ENCODE measurements at places on chromosomes 2 and 18.
A peak's percentile ranks its signal among the peaks of the same experiment; 100 is the strongest.

- no peak for DNase-seq
These were observed 8.6 kb downstream of the RBFA start for GRCh38 chr18:80042785-80043184.

DNA sequence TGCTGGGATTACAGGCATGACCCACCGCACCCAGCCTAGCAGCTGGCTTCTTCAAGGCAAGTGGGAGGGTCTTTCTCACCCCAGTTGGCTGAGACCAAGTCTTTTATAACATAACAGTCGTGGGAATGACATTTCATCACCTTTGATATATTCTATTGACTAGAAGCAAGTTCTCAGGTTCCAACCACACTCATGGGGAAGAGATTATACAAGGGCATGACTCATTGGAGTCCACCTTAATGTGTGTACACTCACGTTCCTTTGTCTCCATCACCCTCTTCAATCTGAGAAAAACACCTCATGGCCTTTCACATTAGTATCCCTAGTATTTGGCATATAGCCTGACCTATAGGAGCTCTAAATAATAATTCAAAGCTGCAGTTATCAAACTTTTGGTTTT, 2.8 kb upstream of the BBS5 start:
- no peak for DNase-seq

- no peak for DNase-seq
These were observed 8.9 kb downstream of the ZFP36L2 start for GRCh38 chr2:43217228-43218154.

DNA sequence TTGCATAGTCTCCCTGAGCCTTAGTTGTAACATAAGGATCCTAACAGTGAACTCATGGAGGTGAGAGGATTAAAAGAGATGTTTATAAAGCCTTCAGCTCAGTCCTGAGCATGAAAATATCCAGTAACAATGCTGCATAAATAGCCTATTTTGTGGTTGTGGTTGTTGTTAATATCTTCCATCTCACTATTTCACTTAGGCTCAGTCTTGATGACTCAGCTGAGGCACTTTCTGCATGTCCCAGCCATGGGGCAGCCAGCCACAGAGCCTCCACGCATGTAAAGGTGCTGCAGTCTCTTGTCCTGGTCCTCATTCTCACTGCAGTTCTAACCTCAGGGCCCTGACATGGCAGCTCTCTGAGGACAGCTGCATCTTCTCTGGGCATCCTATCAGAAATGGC, 218.8 kb upstream of the PKDCC start:
- no peak for DNase-seq

GRCh38 chr2:197310987-197311420, 424 bp upstream of the ANKRD44 start:
- DNase-seq = no peak

GRCh38 chr2:86201671-86202335, 2.5 kb downstream of the MRPL35 start:
- DNase-seq = no peak

DNA sequence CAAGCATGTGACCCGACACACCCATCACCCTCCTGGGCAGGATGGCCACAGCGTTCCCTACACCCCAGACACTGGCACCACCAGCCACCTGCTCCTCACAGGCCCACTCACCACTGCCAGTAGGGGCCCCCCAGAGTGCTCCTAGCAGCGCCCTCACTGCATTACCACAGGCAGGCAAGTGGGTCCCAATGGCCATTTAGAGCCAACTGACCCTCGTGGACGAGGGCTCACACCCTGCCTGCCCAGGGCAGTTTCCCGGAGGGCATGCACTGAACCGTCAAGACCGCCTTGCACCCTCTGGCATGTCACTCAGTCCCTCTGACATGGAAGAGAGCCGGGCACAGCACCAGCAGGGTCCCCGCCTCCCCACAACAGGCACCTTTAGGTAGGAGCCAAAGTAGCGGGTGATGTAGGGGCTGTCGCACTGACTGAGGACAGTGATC, 7.3 kb downstream of the STK25 start:
- no peak for DNase-seq

GRCh38 chr2:24491542-24492420, 727 bp downstream of the NCOA1 start:
- peak; percentile 60 for DNase-seq

DNA sequence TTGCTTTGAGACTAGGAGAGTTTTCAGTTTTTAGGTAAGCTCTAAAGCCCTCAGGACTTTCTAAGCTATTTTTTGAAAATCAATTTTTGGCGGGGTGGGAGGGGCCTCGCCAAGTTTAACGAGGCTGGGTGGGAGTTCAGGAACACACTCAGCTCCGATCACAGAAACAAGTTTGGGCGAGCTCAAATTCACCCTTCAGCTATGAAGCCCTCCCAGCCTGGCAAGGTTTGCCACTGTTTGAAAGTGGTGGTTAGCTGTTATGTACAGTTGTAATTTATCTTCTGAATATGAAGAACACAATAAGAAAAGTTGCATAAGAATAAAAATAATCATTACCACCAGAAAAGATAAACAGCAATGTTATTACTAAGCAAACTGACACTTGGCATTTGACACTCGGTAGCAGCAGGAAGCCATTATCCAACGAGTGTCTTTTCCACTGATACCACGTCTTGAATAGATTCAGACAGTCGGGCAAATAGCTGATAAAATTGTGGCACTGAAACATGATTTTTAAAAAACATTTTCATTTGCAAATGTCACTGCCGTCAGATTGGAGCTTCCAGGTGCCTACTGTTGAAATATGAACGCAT, 59.8 kb downstream of the KCTD1 start:
- DNase-seq = no peak

- no peak for DNase-seq
These were observed 31.1 kb downstream of the ACSL3 start for GRCh38 chr2:222891890-222892289.

GRCh38 chr2:33903215-33903614, 304.1 kb upstream of the FAM98A start:
- no peak for DNase-seq

DNA sequence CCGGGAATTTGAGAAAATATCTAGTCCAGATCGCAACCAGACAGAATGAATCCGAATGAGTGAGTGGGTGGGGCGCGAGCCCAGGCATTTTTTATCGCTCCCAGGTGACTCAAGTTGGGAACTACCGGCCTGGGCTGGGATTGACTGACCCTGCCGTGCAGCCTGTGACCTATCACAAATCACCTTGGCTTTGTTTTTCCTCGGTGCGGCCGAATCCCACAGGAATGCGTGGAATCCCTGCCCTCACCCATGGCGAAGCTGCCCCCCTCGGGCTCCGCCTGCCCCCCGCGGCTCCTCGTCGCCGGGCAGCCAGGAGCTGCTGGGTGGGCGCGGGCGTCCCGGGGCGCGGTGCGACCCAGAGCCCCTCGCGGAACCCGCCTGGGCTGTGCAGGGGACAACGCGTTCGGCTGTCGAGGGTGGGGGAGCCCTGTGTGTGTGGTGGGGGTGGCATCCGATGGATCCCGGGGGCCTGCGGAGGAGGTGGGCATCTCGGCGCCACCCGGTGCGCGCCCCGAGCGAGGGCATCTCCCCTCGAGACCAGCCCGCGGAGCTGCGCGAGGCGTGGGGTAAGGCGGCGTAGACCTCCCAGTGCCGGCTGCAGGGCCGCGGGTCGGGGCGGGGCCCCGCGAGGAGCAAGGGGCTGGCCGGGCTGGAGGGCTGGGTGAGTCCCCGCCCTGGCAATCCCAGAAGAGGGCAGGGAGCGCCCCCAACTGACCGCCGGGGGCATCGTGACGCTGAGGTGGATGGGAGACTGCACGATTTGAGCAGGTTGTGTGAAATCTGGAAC, 16.5 kb downstream of the B3GNT7 start:
- DNase-seq = peak; percentile 15

DNA sequence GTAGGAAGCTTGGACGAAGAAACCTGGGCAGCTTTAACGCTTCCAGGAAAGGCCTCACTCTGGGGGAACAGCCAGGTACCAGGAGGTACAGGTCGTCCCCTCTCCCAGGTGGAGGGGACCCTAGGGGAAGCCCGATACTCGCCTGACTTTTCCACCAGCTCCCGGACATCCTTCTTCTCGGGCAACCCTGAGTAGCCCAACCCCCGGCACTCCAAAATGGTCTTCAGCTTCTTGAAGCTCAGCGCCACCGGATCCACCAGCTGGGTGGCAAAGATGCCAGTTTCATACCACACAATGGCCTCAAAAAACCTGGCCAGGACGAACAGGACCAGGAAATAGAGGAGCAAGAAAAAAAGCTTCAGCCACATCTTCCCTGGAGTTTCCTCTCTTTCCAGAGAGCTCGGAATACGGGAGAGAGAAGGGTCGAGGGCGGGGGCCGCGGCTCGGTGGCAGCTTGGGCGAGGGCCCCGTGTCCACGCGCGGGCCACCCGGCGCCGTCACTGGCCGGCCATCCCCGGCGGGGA, 1.1 kb downstream of the RNF103 start:
- peak; percentile 5 for DNase-seq

DNA sequence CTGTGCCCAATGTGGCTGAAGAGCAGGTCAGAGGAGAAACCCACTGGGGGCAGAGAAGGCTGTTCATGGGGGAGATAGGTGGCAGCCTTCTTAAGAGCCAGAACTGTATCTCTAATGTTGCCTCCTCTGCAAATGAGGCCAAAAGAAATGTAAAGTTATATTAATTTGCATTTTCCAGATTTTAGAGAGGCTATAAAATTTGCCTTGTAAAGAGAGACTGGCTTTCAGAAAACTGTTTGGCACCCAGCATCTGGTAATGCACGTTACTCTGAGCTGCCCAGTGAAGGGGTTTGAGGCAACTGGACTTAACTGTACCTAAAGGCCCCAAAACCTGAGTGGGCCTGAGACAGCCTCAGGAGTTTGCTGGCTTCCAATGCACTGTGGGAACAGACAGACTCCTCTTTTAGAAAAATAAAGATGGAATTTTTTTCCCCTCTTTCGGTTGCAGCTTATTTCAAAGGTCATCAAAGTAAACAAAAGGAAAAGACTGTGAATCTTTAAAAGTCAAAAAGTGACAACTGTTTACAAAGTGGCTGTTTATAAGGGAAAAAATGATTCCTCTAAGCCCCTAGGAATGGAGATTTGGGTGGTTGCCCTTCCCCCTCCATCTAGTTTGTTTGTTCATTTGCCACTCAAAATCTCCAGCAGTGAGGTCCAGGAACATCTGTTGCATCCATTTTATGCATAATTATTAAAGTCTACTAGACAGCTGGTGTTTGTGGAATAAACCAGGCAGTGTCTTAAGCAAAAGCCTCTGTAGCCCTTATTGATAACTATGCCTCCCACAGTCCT, 132.2 kb upstream of the ZFP36L2 start:
- DNase-seq = no peak

- DNase-seq = no peak
These were observed 39.2 kb upstream of the LOXHD1 start for GRCh38 chr18:46696268-46696667.

- DNase-seq = no peak
These were observed 947 bp upstream of the ANKRD44 start for GRCh38 chr2:197311421-197312033.

DNA sequence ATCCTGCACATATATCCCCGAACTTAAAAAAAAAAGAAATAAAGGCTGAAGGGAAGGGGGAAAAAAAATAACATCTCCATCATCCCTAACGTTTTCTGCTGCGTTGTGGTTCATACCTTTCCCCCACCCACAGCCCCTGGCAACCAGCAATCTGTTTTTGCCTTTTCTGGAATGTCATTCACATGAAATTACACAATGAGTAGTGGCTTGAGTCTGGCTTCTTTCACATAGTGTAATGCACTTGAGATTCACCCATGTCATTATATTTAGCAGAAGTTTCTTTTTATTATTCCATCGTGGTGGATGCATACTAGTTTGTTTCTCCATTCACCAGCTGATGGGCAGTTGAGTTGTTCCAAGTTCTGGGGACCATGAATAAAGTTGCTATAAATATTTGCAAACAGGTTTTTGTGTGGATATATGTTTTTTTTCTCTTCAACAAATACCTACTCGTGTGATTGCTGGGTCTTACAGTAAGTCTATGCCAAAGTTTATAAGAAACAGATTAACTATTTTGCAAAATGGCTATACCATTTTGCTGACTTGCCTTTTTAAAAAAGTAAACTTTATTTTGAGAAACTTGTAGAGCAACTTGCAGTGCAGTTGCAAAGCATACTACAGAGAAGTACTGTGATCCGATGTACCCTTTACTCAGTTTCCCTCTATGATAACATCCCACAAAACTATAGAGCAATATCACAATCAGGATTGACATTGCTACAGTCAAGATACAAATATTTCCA, 322.5 kb downstream of the LPIN1 start:
- no peak for DNase-seq

DNA sequence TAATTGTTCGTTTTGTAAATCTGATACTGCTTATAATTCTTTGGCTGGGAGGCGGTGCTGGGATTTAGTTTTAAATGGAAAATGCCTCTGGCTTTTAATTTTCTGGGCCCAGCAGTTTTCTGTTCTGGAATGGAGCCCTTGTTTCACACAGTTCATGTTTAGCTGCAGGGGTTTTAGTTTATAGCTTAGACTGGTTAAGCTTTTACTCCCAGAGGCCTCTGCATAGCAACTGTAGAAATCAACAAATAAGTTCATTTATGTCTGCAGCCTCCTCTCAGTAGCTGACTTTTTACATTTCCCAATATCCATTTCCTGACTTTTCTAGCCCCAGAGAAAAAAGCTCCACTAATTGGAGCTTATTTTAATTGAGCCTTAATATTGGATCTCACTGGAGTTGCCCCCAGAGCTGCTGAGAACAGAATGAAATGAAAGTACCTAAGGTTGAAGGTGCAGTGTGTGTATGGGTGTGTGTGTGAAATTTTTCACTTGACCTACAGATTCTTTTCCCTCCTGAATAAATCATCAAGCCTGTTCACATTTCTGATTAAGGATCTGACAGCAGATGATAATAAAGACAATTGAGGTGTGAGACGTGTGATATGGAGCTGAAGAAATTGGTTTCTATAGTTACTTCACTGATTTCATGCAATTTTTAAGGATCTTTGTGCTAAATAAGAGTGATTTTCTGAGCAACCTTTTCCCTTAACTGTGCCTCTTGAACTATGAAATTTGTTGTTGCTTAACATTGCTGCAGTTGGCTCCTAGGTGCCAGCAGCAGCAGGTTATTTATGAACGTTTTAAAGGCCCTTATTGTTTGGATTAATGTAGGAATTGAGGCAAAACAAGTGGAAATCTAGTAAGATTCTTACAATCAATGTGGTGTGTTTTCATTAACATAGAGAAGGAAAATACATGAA, 109.6 kb downstream of the TAF4B start:
- no peak for DNase-seq

DNA sequence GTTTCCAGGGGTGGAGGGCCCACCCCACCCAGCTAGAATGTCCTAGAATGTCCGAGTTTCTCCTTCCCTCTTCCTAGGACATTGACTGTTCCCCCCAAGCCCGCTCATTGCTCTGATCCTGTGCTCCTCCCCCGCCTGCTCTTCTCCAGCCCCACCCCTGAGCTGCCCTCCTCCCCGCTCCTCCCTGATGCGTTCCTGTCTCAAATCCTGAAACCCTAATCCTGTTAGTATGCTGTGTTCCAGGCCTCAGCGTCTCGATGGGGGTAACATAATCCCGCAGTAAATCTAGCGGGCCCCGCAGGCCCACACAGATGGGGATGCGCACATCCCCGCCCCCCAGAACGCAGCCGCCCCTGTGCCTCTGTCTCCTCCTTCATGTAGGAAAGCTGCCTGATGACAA, 51.3 kb downstream of the NRP2 start:
- no peak for DNase-seq
